ENCODE measurements at places on chromosomes 1 and 21.

DNA sequence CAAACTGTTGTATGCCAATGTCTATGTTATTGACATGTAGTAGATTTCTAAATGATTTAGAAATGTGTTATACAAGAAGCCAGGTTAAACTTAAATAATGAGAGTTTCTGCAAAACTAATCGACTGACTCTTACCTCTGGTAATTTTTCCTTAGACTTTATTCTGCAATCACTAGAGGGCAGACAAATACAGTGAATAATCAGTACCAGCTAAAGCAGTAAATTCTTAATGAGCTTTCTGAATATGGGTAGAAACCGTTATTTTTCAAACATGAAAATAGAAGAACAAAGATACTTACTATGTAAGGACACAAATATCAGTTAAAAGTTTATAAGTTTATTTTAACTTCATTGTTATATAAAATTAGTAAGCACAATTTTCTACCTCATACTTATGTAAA, 97.9 kb upstream of the RGS1 start:
- DNase-seq, result peak; percentile 44

- no peak for DNase-seq
Observed at GRCh38 chr1:146039844-146040194, 18.3 kb upstream of the HJV start.

GRCh38 chr1:10046356-10047085, 13.8 kb downstream of the UBE4B start:
- no peak for DNase-seq

GRCh38 chr1:12678350-12678749, 34.5 kb downstream of the AADACL4 start:
- no peak for DNase-seq

DNA sequence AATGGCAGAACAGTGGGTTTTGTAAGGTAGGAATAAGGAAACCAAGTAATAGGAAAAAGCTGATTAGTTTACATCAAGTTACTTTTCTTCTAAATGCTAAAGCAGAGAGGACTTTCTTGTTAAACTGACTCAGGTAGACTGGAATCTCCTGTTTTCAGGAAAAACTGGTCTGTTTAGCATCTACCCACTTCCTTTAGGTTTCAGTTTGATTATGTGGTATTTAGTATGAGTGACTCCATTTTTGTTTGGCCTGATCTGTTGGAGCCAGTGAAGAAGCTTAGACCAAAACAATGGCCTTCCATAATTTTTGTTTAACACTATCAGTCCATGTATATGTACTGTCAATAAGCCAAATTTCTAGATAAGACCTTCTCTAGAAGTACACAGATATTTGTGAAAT, 88.4 kb downstream of the EPB41 start:
- no peak for DNase-seq

DNA sequence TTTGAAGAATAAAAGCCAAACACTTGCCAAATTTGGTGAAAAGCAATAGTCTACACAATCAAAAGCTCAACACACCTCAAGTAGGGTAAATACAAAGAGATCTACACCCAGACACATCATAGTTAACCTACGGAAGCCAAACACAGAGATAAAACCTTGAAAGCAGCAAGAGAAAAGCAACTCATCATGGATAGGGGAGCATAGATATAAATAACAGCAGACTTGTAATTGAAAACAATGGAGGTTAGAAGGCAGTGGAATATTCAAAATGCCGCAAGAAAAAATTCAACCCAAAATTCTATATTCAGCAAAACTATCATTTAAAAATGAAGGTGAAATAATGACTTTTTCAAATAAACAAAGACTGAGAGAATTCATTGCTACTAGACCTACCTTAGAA, 105.1 kb downstream of the ITSN1 start:
- DNase-seq, result no peak

DNA sequence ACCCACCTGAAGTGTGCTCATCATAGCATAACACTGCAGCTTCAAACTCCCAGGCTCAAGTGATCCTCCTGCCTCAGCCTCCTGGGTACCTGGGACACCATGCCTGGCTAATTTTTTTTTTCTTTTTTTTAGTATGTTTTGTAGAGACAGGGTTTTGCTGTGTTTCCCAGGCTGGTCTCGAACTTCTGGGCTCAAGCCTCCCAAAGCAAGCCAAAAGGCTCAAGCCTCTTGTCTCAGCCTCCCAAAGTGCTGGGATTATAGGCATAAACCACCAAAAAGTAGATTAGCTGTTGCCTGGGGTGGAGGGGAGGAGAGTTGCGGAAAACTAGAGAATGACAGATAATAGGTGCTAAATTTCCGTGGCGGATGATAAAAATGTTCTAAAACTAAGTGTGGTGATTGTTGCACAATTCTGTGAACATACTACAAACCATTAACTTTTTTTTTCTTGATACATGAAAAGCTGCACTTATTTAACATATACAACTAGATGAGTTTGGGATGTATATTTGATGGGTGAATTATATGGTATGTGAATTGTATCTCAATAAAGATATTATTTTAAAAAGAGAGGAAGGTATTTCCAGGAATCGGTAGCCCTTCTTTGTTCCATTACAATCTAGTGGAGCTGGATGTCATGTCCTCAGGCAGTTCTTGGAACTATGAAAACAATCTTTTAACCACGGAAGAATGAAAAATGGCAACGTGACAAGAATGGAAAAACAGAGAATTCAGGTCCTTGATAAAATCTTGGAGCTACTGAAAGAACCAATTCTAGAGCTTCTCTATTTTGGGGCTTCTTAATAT, 27.3 kb upstream of the MED18 start:
- no peak for DNase-seq

DNA sequence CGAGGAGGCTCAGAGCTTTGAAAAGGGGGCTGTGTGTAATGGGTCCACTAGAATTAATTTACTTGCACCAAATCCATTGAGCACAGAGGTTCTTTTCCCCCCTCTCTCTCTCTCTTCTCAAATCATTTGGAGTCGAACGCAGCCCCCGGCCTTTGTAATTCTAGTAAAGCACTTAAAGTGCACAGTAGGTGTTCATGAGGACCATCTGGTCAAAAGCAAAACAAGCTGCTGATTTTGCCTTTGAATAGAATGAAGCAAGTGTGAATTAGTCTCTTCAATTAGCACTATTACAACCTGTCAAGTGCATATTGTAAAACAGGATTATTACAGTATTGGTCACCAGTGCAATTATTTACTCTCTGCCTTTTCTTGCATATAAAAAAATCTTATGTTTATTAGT, 259.9 kb downstream of the FAF1 start:
- DNase-seq, result no peak

DNA sequence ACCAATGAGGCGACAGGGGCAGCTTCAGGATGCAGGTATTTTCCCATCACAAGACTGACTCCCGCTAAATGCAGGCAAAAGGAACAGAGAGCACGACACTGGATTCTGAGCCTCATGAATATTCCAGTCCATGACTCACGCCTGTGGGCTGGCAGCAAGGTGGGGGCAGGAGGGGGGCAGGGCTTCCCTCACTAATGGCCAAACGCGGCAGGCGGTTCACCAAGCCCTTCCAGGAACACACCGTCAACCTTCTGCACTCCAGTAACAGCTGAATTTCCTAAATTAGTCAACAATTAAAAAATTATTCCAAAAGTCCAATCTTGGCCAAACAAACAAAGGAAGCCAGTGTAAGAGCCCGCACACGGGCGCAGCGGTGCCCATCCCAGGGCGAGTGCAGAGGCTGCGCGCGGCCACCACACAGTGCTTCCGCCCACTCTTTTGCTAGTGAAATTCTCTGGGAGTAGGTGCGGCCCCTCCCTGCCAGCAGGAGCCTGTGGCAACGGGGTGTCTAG, 12.5 kb upstream of the GPR153 start:
- no peak for DNase-seq

- DNase-seq, result no peak
Observed at GRCh38 chr1:34052565-34052964, 112.5 kb downstream of the CSMD2 start.

DNA sequence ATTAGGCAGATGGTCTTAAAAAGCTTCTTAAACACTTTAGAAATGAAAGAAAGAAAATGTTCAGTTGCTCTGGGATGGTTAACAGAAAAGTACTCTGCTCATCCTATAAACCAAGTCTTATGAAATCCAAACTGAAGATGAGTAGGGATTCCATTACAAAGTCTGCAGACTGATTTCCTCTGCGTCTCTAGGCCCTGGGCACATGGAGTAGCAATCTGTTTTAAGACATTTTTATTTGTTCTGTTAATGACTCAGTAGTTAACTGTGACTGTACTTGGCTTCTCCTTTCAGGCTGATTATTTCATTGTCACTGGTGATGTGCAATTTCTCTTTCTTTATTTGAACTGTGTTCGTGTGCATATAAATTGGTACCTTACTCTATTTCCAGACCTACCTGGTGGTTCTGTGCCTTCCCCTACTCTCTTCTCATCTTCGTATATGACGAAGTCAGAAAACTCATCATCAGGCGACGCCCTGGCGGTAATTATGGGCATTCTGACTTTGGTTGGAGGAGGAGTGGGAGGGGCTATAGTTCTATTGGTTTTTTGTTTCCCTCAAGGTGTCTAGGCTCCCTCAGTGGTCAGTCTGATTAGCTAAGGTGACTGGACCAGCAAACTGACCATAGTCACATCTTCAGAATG, 30.6 kb downstream of the ATP1A1 start:
- no peak for DNase-seq

DNA sequence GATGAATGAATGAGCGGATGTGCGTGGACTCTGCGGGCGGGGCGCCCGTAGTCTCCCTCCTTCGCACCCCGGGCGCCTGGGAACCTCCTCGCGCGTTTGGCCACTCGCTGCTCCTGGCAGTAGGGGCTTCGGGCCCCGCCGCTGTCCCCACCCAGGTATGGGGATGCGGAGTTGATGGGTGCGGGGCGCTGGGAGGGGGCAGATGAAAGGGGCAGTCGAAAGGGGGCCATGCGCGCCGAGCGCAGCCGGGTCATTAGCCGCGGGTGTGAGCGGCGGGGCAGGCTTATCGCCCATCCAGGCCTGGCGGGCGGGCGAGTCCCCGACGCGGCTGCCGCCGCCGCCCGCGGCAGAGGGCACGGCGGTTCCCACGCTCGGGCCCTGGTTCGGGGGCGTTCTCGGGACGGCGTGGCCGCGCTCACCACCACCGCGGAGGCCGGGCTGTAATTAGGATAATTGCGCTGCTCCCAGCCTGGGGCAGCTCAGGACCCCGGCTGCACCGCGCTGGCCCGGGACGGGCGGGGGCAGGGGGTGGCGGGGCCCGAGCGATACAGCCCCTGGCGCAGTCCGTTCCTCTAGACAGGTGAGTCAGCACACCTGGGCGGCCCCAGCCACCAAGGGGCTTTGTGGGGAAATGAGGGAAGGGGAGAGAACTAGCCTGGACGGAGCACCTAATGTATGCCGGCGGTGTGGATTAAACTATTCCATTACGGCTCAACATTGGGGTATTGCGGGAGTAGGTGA, 22.1 kb upstream of the CITED4 start:
- no peak for DNase-seq

DNA sequence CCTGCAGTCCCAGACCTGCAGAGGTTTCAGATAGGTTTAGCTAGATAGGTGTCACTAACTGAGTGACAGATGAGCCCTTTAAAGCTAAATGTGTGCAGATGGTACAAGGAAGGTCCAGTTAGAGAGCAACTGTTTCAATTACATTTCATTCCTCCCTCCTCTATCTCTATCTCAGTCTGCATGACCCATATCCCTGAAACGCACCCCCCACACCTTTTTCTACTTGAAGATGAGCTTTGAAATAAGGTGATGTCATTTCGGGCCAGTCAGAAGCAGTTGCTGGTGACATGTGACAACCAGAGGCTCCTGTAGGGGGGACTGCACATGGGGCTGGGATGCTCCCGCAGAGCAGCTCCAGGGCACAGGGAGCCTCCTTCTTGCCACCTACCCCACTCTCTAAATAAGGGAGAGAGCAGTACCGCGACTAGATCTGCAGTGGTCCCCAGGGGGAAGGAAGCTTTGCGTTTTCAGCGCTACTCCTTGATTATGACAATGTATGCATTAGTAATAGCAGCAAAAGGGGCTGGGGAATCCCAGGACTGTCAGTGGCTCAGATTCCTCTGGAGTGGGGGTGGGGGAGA, 4.3 kb downstream of the ATP8B2 start:
- no peak for DNase-seq

- no peak for DNase-seq
Observed at GRCh38 chr1:173295391-173295790, 88.3 kb upstream of the TNFSF4 start.

GRCh38 chr1:47554901-47555300, 117.1 kb downstream of the FOXD2 start:
- no peak for DNase-seq

DNA sequence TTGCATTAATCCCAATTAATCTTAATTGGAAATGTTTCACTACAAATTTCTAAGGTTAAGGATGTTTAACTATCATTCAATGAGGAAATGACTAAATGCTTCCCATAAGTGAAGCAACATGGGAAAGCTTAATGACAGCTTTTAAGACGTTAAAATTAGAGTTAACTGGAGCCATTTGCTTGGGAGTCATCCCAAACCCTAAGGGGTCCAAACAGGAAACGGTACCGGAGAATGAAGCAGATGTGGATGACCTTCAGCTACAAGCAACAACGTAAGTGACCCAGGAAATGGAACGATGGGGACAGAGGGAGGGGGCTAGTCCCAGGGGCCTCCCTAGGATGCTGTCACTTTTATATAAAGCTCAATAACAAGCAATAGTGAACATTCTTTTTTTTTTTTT, 62.2 kb downstream of the CAPZB start:
- no peak for DNase-seq

GRCh38 chr1:17713993-17714392, 41.1 kb upstream of the ACTL8 start:
- no peak for DNase-seq

DNA sequence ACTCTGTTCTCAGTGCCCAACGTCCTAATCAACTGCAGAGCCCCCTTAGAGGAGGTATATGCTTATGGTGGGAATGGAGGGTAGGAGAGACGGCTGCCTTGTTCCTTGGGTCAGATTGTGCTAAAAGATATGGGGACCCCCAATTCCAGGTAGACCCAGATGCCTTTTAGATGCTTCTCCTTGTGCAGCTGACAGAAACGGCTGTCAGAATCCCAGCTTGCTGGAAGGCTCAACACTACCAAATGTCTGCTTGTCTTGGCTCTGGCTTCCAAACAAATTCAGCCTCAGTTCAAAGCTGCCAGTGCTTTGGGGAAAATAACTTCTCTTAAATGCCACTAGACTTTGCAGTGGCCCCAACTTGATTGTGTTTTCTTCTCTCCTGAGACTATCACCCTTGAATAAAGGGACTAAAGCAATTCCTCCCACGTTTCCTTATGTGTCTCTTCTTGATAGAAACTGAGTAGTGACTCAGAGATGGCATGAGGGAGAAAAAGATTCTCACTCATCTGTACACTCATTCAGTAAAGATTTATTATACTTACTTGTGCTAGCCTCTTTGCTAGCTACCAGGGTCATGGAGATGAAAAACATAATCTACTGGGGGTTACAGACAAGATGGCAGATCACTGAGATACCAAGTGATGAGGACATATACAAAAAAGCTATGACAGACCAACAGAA, 3.4 kb upstream of the RNF19B start:
- no peak for DNase-seq

- no peak for DNase-seq
Observed at GRCh38 chr1:188557053-188557452, 1728.3 kb downstream of the PLA2G4A start.
